WERI-Rb-1 (cell line): ENCODE measurements at places on chromosomes 5 and 9.

DNA sequence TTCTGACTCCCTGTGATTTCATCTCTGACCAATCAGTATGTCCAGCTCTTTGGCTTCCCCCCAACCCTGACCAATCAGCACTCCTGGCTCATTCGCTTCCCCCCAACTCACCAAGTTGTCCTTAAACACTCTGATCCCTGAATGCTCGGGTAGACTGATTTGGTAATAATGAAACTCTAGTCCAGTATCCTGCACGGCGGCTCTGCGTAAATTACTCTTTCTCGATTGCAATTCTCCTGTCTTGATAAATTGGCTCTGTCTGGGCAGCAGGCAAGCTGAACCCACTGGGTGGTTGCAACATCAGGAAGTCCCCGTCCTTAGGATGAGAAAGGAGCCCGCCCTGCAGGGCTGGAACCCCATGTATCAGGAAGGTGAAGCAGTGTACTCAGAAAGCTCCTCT is 10.4 kb downstream of the FCN2 start:
- DNase-seq, result no peak

DNA sequence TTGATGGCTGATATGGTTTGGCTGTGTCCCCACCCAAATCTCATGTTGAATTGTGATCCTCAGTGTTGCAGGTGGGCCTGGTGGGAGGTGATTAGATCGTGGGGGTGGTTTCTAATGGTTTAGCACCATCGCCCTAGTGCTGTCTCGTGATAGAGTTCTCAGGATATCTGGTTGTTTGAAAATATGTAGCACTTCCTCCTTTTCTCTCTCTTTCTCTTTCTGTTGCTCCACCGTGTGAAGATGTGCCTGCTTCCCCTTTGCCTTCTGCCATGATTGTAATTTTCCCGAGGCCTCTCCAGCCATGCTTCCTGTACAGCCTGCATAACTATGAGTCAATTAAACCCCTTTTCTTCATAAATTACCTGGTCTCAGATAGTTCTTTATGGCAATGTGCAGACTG is 111.6 kb downstream of the SREK1 start:
- DNase-seq, result no peak

DNA sequence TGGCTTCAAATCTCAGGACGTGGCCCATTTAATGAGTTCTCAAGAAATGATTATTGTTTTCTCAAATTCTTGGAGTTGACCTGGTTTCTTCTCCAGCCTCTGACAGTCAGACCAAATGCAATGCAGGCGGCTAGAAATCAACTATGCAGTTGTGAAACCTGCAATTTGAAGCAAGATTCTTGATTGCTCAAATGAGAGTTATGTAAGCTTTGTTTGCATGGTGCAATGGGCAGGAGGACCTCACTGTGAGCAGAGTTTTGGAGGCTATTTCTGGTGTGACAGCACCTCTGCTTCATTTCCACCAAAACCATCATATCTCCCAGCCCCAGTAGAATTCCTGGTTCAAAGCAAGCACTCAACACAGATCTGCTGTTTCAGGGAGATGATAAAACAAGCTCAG is 500.0 kb upstream of the KLF4 start:
- no peak for DNase-seq

- DNase-seq, result no peak
These were observed 2031.2 kb downstream of the EFNA5 start for GRCh38 chr5:105639511-105639910.

DNA sequence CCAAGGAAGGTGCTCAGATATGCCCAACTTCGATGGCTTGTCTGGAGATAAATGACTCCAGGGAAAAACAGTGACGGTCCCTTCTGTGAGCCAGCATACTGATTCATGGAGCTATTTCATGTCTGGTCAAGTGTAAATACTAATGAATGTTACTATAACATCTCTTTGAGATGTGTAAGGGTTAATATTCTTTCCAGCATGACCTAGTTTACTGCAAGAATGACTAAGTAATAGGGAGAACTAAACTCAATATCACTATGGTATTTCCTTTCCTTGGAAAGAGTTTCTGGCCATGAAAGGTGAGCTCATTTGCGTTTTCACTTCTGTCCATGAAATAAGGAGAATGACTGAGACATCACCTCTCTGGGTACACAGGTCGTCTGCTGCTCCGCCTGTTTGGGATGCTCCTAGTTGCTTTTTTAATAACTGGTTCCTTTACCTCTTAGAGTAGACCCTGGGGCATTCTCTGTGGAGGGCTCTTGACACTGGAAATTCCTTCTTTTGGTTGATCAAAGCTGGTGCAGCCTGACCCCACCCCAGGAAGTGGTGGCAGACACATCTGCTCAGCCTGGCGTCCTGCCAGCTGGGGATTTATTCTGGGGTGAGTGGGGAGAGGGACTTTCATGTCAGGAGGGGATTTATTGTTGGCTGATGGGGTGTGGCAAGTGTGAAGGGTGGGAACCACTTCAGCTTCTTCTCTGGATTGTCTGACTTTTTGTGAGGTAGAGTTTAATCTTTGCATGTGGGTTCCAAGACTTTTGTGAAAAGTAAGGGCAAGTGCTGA is 250.0 kb upstream of the MPDZ start:
- DNase-seq, result peak; percentile 74

DNA sequence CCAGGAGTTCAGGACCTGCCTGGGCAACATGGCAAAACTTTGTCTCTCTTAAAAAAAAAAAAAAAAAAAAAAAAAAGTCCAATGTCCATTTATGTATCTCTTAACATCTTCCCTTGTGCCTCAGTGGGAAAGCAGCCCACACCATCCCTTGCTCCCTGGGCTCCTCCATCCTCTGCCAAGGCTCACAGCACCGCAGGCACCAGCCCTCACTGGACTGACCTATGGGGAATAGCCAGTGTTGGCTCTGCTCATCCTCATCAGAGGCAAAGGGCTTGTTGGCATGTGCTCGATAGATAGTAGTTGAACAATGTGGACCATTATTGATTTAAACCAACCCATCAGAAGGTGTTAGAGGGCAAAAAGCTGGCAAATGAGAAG is 61.8 kb upstream of the LRRTM2 start:
- DNase-seq, result no peak

GRCh38 chr5:1465117-1465516 is 19.9 kb upstream of the SLC6A3 start:
- no peak for DNase-seq

DNA sequence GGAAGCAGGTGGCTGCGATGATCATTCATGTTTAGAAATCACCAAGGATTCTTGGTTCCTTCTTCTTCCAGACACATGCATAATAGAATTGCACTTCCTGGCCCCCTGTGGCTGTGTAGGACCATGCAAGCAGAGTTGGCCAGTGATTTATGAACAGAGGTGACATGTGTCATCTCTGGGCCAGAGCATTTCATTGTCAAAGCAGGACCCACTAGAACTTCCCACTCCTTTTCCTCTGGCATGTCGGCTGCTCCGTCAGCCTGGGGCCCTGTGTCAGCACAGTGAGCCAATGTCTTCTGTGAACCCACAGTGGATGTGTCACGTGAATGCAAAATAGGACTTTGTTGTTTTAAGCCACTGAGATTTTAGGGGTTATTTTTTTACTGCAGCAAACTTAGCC is 59.2 kb downstream of the HSD17B3 start:
- DNase-seq, result no peak

DNA sequence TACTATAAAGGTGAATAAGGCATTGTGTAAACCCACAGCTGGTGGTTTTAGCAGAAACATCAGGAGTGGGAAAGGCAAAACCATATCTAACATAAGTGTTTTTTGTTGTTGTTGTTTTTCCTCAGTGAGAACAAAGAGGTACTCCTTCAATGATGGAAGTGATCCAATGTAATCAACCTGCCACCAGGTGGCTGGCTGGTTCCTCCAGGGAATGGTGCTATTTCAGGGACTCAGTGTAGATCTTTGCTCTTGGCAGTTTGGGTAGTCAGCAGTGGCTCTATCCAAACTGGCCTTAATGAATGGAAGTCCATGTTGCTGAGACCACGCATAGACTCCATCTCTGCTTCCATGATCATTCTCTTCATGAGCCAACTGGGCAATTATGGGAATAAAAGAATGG is 10.8 kb downstream of the DMRTA1 start:
- no peak for DNase-seq

DNA sequence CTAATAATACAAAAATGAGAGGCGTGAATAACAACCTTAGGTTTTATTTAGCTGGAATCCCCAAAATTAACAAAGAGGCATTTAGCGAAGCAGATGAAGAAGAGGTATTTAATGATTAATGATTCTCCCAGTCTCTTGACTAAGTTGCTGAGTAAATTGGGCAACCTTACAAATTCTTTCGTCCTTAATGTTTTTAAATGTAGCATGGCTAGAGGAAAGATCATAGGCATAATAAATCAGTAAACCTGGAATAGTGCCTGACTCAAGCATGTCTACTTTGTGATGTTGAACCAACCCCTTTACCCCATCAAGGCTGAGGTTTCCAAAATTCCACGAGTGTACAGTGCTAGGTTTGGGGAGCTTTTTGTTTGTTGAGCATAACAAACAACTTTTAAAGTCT is 7.9 kb downstream of the BHMT start:
- no peak for DNase-seq

GRCh38 chr9:129496473-129497004 is 124.4 kb downstream of the C9orf50 start:
- DNase-seq, result peak; percentile 99
